CMK (cell line): ENCODE measurements at places on chromosomes 13 and 19.

GRCh38 chr19:48510421-48511268 lies 990 bp downstream of the LMTK3 start:
- DNase-seq: no peak

- DNase-seq: no peak
These were observed 215.1 kb downstream of the DNAJC15 start for GRCh38 chr13:43238341-43239083.

- no peak for DNase-seq
These were observed 14.2 kb downstream of the ZNF699 start for GRCh38 chr19:9295411-9295849.

DNA sequence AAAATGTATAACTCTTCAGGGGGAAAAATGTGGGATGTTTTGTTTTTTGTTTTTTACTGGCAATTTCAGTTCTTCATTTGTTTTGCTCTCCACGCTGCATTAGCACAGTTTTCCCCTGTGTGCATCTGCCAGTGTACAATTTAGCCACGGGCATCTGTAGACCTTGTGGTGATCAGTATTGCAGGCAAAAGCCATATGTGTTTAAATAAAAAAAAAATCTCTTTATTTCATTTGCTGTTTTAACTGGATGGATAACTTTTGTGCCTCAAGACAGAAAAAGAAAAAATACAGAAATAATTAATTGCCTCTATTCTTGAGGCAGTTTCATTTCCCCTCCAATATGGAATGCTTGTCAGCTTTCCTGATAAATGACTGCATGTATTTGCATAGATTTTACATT lies 7.9 kb upstream of the MAB21L1 start:
- no peak for DNase-seq

DNA sequence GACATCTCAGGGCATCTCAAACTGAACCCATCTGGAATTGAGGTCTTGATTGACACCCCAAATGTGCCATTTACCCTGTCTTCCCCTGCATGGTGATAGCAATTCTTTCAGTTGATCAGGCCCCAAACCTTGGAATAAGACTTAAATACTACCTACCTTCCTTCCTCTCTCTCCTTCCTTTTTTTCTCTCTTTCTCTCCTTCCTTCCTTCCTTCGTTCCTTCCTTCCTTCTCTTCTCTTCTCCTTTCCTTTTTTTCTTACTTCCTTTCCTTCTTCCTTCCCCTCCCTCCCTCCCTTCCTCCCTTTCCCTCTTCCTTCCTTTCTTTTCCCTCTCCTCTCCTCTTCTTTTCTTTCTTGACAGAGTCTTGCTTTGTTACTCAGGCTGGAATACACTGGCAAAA lies 7.4 kb upstream of the GIPC1 start:
- DNase-seq: no peak

DNA sequence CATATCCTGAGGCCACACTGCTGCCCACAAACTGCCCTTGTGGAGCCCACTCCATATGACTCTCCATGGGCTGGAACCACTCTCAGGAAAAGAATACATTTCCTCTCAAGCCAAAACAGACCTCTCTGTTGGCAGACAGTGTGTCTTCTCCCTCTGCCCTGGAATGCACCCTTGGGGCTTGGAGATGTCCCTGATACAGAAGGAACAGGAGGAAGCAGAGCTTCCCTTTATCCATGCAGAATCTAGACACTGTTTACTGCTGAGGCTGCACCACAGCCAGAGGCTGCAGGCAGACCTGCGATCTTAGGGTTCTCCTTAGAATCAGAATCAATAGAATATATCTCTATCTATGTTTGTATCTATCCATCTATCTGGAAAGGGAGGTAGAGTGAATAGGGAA lies 26.8 kb upstream of the CYP4F8 start:
- DNase-seq: no peak

- peak; percentile 89 for DNase-seq
These were observed at the start of gene UGGT2 for GRCh38 chr13:96053003-96053703. Gene UGGT2, minus strand, starts transcription at chr13:96053401. Its CDS starts 89 bp downstream, at chr13:96053312.

GRCh38 chr13:23724196-23724970 lies 154.2 kb downstream of the TNFRSF19 start:
- DNase-seq: no peak

DNA sequence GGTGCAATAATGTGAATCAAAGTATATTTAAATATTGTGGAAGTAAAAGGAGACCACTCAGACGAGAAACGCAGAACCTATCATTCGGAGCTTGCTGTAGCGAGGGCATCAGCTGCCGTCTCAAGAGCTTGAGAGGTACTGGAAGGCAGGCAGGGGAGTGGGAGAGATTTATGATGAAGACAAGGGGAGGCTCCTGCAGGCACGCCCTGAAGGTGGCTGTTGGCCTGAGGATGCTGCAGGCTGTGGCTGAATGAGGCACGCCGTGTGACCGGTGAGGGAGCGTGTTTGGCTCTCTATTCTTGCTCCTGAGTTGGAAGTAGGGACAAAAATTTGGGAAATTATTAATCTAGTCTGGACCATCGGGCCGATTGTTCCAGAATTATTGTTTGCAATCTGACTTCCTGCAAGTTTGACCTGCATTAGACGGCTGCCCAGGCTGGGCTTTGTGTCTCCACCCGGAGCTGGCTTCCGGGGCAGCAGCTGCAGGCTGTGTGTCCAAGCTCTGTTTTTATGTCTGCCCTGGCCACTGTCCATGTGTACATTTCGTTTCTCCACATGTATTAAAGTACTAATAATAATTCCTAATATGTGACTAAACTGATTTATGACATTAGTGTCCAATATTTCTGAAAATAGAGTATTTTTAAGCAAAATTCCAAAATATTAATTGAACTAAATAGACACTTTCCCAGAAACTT lies 91.1 kb upstream of the ANKRD10 start:
- DNase-seq: no peak

DNA sequence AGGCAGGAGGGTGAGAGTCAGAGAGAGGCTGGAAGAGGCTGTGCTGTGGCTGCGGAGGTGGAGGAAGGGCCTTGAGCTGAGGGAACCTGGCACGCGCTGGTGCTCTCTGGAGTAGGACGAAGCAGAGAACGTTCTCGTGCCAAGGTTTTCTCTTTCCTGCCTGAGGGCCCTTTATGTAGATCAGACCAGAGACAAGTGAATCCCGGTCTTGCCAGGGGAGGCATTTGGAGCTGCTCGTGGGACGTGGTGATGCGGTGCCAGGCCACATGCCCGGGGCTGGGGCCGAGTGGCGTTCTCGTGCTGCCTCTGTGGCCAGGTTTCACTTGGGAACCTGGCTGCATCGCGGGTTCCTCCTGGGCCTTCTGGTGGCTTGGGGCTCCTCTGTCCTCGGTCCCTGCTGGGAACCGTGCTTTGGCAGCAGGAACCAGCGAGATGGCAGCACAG lies 54.2 kb downstream of the KDM4B start:
- no peak for DNase-seq

- DNase-seq: no peak
These were observed 31.2 kb downstream of the KEAP1 start for GRCh38 chr19:10471909-10472308.

DNA sequence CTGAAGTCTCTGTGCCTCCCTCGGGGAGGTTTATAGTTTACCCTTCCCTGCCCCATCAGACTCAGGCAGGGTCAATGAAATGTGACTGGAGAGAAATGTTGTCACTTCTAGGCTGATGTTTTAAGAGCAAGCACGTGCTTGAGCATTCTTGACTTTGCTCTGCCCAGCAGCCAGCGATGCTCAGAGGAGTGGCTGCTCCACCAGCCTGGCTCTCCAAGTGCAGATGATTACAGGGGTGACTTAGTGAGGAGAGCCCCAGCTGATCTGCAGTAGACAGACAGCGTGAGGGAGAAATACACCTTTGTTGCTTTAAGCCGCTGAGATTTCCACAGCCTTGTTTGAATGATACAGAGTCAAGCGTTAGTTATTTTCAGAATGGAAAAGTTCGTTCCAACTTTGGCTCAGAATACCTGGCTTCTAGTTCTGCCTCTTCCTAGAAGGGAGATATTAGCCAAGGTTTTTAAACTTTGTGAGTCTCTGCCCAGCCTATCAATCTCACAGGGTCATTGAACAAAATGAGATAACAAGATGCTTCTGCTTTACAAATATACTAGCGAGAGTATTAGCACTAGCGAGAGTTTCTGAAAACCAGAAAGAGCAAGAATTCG lies 143.6 kb downstream of the OXGR1 start:
- DNase-seq: no peak

GRCh38 chr19:45476304-45476703 lies 8.5 kb downstream of the FOSB start:
- no peak for DNase-seq

- no peak for DNase-seq
These were observed 92.3 kb downstream of the TNFSF13B start for GRCh38 chr13:108361769-108362168.

DNA sequence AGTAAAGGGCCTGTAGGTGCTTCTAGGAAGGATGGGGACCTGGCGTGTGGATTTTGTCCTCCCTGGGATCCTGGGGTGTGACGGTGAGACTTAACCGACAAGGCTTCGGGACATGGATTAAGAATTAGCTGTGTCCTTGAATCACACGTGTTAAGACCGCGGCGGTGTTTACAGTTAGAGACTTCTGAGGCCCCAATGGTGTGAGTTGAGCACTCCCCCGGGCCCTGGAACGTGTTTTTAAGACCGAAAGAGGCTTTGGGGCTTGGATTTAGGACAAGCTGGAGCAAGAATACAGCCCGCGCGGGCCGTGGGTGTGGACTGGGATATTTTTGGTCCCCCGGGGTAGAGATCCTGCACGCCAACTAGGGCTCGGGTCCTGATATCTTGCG lies 1.2 kb upstream of the SLC27A1 start:
- DNase-seq: no peak

DNA sequence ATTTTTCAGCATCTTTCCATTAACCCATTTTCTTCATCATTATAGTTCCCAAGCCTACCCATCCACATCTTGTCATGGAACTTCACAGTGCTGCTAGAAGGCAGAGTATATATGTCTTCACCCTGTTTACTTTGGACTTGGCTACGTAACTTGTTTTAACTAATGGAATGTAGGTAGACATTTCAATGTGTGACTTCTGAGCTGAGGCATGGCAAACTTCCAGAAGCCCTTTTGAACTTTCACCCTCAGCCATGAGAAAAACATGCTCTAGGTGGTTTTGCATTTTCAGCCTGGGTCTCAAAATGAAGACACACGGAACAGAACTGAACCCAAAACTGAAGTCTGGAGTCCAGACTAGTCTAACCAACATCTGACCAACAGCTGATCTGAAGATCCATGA lies 3.2 kb downstream of the TEX30 start:
- DNase-seq: no peak

- DNase-seq: no peak
These were observed 2.5 kb downstream of the LCP1 start for GRCh38 chr13:46179491-46179908.

GRCh38 chr13:79527698-79528097 lies 46.7 kb downstream of the NDFIP2 start:
- DNase-seq: no peak

GRCh38 chr13:23411706-23412105 lies 21.8 kb downstream of the SACS start:
- DNase-seq: no peak

DNA sequence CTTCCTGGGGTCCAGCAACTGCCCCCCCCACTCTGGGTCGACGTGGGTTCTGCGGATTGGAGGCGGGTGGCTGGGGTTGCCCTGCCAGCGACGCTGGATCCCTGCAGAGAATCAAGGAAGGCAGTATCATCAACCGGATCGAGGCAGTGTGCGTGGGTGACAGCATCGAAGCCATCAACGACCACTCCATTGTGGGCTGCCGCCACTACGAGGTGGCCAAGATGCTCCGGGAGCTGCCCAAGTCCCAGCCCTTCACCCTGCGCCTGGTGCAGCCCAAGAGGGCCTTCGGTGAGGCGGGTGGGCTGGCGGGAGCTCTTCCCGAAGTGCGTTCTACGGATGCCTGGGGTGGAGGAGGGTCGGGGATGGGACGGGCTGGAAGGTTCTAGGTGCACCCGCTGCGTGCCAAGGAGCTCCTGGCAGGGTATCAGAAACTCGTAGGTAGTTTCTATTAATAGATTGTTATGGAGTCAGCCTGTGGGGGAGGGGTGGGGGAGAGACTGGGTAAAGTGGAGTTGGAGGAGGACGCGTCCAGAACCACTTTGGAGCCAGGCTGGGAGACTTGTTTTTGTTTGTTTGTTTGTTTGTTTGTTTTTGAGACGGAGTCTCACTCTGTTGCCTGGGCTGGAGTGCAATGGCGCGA lies 1.5 kb downstream of the GIPC3 start:
- no peak for DNase-seq

- no peak for DNase-seq
These were observed 9.9 kb downstream of the LYL1 start for GRCh38 chr19:13092606-13093235.

- no peak for DNase-seq
These were observed 16.2 kb upstream of the ZNF93 start for GRCh38 chr19:19884583-19884982.

DNA sequence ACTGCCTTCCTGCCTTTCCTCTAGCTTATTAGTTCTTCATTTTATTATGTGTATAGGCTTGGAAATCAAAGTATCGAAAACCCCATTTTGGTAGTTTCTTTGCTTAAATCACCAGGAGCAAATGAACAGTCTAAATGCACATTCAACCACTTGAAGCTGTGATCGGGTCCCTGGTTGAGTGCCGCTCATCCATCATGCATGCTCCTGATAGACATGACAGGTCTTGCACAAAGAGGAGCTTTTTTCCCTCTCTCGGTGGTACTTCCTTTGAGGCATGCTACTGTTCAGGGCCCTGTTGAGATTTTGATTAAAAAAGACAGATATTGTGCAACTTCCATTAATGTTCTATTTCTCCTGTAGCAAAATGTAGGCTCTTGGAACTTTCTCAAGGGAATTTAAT lies 185.8 kb downstream of the OLFM4 start:
- DNase-seq: no peak

DNA sequence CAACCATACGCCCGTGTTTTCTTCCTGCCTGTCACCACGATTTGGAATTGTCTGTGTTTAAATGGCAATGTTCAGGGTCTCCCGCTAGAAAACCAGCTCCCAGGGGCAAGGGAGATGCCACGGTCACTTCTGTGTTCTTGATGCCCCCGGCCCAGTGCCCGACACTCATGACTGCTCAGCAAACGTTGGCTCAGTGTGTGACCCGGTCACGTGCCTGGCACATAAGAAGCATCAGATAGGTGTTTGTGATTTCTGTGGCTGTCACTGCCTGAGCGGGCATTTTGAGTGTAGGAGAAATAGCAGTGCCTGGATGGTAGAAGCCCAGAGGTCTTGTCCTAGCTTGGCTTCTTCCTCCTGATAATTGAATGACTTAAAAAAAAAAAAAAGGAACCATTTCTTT lies 15.5 kb downstream of the HDGFL2 start:
- no peak for DNase-seq

DNA sequence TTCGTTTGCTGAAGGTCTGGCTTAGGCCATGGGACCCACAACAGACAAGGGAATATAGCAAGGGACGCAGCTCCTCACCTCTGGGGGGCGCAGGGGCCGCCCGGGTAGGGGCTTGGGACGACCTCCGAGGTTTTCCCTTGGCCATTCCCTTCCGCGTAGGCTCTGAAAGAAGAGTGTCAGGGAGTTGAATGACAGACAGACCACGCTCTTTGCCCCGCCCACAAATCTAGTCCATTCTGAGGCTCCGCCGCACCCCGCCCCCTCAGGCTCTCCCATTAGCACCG lies 11.4 kb upstream of the ZNF414 start:
- no peak for DNase-seq

DNA sequence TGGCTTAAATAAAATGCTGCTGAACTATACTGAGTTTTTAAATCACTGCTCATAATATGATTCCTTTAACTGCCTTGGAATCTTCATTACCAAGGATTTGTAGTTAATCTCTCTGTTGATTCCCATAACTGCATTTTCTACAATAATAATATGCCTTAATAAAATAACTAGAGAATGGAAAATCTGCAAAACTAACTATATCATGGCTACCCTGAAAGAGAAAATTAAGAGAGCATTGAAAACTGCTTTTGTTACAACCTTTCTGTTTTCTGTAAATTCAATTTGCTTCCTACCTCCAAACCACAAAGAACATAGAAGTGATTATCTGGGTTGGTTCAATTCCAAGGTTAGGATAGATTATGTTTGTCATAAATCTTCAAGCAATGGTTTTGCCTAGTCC lies 202.8 kb upstream of the ATXN8OS start:
- DNase-seq: no peak
